ENCODE measurements at places on chromosomes 1 and 21.

- peak; percentile 87 for DNase-seq
These were observed 3.1 kb downstream of the ADAMTSL4 start for GRCh38 chr1:150552128-150552910.

DNA sequence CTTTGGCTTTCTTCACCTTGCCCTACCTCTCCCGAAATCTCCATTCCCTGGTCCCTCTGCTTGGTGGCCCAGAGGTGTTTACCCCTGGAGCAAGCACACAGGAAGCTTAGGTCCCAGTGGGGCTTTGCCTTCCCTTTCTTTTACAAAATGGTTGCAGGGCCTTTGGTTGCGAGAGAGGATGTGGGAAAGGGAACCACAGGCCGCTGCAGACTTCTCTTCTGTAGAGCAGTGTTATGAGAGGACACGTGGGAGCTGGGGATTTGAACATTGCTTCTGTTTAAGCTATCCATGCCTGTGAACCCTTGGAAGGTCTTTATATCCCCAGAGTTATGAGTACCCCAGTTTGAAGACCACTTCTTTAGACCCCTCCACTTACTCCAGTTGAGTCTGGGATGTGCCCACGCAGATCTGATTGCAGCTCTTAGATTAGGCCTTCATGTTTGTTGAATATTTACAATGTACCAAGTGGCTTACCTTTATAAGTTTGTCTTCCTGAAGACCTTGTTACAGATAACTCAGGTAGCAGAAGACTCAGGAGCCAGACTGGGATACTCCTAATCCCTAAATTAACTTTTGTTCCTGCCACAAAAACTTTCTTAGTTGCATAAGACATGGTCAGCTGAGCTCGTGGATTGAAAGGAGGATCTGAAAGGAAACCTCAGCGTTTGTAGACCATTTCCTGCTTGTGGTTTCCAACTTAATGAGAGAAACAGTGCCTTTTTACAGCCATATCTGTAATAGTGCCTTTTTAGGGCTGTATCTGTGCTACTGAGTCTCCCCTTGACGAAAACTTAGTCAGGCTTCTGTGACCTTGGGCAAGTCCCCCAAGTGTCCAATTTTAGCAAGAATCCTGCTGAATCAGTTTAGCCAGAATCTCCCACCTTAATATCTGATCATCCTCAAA lies 21.9 kb upstream of the IVNS1ABP start:
- peak; percentile 61 for DNase-seq

DNA sequence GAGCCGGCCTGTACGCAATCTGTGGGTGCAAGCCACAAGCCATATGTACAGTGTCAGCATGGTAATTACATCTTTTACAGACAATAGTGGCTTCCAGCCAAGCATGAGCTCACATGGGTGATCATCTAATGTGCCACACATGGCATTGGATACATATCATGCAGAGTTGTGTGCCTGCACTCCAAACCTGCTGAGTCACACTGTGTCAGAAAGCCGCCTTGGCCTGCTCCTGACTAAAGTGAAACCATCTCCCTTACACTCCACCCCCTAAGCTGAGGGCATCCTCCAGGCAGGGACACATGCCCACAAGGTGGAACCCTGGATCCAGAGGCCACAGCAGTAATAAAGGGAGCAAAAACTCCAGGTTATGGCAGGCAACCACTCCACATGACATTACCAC lies 72.5 kb downstream of the KCNT2 start:
- peak; percentile 53 for DNase-seq

GRCh38 chr21:22235866-22236590 lies 1237.8 kb downstream of the NCAM2 start:
- no peak for DNase-seq

DNA sequence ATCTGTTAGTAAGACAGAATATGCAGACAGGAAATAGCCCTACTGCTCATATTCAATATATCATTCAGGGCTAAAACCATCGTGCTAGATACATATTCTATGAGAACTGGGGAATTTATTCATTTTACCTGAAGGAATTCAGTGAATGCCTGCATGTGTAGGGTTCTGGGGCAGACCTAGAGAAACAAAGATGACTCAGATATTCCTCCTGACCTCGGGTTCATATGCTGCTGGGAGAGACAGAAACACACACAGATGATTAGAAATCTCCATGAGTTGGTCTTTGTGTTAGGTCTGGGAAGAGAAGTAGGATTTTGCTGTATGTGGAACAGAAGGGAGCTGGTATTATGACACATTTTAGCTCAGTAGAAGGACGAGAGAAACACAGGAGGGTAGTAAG lies 176.5 kb upstream of the ST6GALNAC5 start:
- DNase-seq: no peak

GRCh38 chr1:59078070-59078800 lies 218.7 kb upstream of the FGGY start:
- no peak for DNase-seq

GRCh38 chr1:101964708-101965107 lies 32.0 kb downstream of the OLFM3 start:
- DNase-seq: peak; percentile 57

- DNase-seq: no peak
These were observed 102.2 kb downstream of the COQ8A start for GRCh38 chr1:227042292-227042691.

DNA sequence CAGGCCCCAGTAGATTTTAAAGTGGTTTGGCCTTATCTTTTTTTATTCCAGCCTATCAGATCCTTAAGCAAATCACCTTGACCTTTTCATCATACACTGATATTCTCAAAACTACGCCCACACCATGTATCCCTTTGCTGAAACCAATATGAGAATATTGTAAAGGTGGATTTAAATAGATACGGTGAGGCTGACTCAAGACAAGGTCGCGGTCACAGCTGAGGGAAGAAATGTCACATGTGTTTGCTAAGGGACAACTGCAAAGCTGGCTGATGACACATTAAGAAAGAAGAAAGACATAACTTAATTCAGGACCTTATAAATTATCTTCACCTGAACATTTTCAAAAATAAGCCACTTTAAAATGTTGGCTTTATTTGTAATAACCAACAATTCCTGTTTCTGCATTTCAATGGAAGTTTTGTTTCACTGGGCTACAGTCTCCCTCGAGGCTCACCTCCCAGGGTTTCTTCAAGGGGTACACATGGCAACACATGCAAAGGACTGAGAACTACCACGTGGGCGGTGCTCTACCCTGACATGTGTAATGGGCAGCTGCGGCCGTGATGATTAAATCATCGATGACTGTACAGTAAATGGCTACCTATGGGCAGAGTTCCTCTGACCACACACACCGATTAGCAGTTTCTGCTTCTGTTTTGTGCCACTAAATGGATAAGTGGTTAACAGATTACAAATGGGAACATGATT lies 189.5 kb downstream of the SIPA1L2 start:
- no peak for DNase-seq

DNA sequence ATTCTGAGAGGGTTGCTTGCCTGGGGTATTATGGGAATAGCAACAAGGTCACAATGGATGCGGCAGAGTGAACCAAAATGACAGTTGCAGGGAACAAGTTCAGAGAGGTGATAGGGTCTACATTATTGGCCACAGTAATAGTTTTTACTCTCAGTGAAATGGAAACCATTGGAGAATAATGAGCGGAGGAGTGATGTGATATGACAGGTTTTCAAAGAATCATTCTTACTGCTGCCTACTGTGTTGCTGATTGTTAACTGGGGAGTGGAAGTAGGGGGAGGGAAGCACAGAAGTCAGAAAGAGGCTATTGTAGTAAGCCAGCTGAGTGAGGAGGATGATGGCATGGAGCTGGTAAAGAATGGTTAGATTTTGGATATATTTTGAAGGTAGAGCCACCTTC lies 195.2 kb upstream of the HOOK1 start:
- no peak for DNase-seq

- DNase-seq: no peak
These were observed 163.5 kb upstream of the IVNS1ABP start for GRCh38 chr1:185480545-185480944.

DNA sequence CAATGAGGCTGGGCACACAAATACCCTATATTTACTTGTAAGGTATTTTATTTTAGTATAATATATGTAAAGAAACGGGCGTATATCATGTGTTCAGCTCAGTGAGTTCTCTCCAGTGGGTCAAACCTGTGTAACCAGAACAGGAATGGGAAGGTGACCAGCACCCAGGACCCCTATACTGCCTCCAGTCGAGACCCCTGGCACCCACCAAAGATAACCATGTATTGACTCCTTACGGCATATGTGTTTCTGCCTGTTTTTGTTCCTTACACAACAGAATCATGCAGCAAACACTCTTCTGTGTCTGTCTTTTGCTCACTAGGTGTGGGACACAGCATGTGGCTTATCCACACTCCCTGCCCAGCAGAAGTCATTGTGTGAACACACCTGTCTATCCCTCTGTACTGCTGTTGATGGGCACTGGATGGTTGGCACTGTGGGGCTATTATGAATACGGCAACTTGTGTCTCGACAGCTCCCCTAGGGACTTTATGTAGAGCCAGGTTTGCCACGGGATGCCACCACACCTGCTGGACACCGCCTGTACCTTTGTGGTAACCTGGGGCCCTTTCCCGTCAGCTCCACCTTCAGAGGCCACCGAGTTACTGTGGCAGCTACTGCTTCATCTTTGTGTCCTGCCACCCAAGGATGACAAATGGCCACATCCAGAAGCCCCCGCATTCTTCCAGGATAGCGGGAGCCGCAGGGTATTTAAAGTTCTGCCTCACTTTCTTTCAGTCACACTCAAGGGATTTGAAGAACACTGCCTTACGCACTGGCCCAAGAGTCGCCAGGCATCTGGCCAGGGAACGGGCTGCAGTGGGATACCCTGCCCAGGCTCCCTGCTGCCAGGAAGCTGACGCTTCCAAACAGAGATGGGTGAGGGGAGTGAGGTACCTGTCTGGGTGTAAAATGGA lies 23.5 kb upstream of the C2CD2 start:
- DNase-seq: no peak

- DNase-seq: no peak
These were observed 212.6 kb upstream of the FAM78B start for GRCh38 chr1:166379447-166379846.

DNA sequence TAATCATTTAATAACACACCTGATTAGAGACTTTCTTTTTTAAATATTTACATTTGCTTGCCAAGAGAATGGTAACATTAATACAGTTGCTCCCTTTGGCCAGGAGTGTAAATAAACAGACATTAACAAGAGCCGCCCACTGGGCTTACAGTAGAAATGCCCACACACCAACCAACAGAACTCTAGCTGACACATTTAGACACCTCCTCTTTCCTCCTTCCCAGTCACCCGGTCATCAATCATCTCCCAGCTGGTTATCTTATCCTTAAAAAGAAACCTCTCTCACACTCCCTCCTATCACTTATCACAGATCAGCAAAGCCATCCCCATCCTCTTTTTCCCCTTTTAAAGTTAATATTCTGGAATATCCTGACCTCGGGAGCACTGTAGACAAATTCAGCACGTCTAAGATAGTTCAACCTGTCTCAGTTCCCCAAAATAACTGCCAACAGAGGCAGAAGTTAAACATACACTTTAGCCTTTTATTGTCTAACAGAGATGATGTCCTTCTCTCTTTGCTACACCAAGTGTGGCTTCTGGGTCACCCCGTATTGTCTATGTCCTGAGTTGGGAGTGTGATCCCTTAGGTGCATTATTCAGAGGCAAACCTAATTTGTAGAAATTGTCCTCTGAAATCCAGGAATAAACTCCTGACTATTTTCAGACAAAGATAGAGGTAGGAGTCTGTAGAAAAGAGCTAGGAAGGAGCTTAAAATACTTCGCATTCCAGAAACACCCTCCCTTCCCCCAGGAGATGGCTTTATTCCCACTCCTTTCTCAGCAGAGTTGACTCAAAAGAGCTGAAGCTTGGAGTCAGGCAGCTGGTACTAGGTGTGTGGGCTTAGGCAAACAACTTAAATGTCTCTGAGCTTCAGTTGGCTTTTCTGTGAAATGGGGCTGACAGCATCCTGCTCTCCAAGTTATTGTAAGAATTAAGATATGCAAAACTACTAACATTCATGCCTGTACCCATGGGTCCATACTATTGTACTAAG lies 8.8 kb downstream of the MYCL start:
- peak; percentile 67 for DNase-seq

GRCh38 chr1:61620536-61620935 lies 104.4 kb downstream of the TM2D1 start:
- peak; percentile 26 for DNase-seq

All from common myeloid progenitor, CD34-positive (primary cell).